ENCODE measurements at places on chromosomes 16 and 17.

DNA sequence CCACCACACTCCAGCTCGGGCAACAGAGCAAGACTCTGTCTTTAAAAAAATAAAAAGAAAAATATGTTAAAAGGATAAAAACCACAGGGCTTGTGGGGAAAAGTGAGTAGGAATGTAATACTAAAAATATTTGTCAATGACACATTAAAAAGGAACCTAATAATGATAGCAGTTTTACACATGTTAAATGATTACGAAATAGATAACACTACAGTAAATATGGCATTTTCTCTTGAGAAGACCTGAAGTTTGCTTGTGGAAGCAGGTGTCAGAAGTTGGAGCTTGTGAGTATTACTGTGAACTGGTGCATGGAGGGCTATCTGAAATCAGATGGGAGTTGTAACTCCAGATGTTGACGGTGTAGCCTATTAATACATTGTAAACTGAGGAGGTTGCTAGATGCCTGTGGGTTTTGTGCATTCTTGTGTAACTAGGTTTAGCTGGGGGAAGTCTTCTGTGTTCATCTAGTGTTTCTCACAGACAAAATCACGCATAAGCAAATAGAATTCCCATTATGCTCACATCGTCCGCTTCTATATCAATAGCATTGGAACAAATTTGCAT is 44.2 kb upstream of the CLEC18A start:
- DNase-seq, result no peak

DNA sequence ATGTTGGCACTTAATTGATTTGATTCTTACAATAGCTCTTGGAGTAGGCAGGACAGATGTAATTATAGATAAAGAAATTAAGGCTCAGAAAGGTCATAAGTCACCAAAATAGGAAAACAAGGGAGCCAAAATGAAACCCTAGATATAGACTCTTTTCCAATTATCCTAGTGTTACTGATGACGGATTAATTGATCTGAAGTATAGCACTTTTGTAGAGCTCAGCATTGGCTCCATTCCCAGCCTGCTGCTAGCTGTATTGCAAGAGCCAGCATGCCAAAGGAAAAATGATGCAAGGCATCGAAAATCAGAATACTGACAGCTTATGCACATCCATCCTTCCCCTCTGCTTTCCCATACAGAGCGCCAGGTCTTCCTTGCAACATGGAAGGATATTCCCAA is 21.6 kb upstream of the RASL10B start:
- no peak for DNase-seq

GRCh38 chr16:89409161-89409711 is 81.1 kb downstream of the ANKRD11 start:
- no peak for DNase-seq

- no peak for DNase-seq
Observed at GRCh38 chr17:41634639-41635038, 10.3 kb upstream of the KRT17 start.

- DNase-seq, result no peak
Observed at GRCh38 chr16:89146211-89147005, 25.1 kb upstream of the CDH15 start.

DNA sequence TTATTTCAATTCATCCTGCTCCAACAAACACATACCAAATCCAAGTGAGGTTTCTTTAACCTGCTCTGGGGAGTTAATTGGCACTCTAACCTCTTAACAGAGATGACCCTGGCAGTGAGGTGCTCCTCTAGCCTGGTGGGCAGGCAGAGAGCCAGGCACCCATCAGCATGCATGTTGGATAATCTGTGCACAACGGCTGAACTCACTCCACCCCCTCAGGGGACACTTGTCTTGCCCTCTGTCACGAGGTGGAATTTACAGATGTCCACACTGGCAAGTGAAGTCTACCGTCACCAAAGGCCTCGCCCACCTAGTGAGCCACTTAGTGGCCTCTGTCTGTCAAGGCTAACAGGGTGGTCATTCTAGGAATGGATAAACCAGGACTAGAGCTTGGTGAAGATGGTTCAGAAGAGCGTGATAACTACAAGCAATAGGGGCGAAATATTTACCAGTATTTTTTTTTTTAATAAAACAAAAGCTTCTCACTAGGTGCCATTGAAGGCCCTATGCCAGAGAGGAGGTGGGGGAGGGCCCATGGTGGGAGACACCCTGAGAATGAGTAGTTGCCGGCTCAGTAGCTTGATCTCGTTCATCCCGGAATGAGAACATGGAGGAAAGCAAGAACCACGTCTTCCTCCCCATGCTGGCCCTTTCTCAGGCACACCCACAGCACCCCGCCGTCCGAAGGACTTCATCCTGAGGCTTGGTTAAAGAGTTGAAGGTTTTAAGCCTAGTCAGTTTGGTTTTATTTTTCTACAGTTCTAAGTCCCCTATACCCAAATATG is 25.2 kb downstream of the PLD6 start:
- DNase-seq, result no peak

DNA sequence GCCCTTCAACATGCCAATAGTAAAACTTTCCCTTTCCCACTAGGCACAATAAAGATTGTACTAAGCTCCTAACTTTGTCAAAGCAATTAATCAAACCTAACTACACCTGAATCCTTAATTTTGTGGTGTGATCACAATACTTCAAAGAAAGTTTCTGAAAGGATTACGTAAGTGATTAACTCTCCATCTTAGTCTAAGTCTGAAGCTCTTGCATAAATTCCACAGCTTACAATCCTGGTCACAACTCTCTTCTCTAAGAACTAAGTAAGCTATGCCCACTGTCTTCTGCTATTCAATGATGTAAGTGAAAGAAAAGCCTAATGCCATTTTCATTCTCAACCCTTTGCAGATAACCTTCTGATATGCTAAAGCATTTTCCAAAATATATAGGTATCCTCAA is 15.4 kb downstream of the SIAH1 start:
- DNase-seq, result no peak

DNA sequence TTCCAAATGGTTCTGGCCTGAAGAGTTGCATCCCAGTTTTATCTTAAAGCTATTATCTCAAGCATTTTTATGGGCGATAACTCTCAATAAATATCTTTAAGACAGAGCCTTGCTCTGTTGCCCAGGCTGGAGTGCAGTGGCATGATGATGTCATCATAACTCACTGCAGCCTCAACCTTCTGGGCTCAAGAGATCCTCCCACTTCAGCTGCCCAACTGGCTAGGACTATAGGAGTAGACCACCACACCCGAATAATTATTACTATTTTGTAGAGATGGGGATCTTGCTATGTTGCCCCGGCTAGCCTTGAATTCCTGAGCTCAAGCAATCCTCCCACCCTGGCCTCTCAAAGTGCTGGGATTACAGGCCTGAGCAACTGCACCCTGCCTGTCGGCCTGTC is 26.1 kb upstream of the CYTH1 start:
- DNase-seq, result no peak

DNA sequence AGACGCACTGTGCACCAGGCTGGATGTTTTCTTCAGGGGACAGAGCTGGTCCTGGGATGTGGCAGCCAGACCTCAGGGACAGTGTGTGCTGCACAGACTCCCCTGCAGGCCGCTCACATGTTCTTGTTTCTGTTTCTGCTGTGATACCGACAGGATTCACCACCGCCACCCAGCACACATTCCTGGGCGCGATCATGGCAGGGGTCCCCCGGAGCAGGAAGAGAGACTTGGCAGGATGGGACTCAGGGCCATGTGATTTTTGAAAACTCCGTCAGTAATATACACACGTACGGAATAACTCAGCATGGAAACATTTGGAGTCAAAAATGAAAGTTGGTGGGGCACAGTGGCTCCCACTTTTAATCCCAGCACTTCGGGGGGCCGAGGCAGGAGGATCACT is 79.0 kb downstream of the HAPSTR1 start:
- no peak for DNase-seq

- no peak for DNase-seq
Observed at GRCh38 chr17:38886643-38887010, 16.8 kb downstream of the LASP1 start.

DNA sequence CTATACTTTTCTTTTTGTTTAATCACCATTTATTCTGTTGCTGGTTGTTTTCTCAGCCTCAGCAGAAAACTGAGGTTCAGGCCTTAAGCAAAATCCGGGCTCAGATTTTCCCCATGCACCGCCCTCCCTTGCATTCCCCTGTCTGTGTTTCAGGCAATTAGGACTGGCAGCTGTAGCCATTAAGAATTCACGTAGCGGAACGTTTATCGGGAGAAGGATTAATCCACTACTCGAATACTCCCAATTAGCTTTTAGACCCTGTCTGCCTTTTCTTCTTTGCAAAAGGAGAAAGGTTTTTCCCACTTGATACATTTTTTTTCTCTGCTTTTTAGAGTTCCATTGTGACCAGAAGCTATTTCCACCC is 173.1 kb downstream of the RPTOR start:
- no peak for DNase-seq

- no peak for DNase-seq
Observed at GRCh38 chr17:64972611-64973010, 53.3 kb upstream of the LRRC37A3 start.

DNA sequence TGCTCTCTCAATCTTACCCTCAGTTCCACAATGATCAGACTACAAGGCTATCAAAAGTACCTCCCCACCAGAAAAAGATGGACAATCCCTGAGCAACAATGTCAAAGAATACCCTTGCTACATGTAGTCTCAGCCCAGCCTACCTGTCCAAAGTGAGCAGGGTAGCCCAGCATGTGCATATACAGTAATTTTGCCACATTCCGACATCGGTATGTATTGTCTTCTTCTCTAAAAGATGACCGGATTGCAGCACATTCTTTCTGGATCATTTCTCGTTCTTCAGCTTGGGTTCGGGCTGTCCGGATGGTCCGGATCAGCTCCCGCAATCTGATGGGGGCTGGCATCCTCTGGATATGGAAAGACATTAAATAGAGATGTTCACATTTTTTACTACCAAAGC is 19.5 kb downstream of the AP1G1 start:
- no peak for DNase-seq

DNA sequence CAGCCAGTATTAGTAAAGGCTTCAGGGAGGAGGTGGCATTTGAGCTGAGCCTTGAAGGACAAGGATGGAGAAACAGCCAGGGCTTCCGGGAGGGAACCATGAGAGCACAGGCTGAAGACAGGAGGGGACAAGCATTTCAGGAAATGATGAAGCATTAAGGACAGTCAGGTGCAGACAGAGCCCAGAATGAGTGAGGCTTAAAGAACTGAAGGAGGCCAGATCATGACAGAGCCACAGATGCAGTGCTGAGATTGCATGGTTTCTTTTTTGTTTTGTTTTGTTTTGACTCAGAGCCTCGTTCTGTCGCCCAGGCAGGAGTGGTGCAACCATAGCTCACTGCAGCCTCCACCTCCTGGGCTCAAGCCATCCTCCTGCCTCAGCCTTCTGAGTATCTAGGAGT is 211.5 kb downstream of the SOX9 start:
- no peak for DNase-seq

- no peak for DNase-seq
Observed at GRCh38 chr16:24337013-24337412, 80.9 kb downstream of the CACNG3 start.

Measured in stimulated activated naive B cell treated with anti-CD40 and anti-IgM and Interleukin-4, amounts not matched to agents 10 μg/mL and 1 μg/mL and 100 μg/mL, for 72 hours (primary cell).